Fibroblast of lung (primary cell): ENCODE measurements at places on chromosomes 12 and 14. TPM values are rescaled to one million over a fixed set of nuclear protein-coding genes. Genes with fewer than 3 reads are reported as not detected.
A peak's percentile ranks its signal among the peaks of the same experiment; 100 is the strongest.

Gene SRGAP1
- 17.5 and 30.2 TPM in 2 replicates for total RNA-seq

Gene POU6F1
- 3.3 and 4.8 TPM in 2 replicates for total RNA-seq

Gene TAS2R50
- 1.3 and 2.3 TPM in 2 replicates for total RNA-seq

Gene BBS10
- total RNA-seq, result 21.1 and 31.0 TPM in 2 replicates

Gene SERPINA5
- not detected in 2 replicates for total RNA-seq

Gene ZDHHC22
- not detected in 2 replicates for total RNA-seq

Gene OSBPL8
- 240 and 294 TPM in 2 replicates for total RNA-seq

Gene DBX2
- total RNA-seq, result not detected in 2 replicates

Gene C12orf50
- total RNA-seq, result under 0.01 TPM in 1 of 2 replicates, not detected in the other

GRCh38 chr14:20460458-20461224 lies 593 bp downstream of the PIP4P1 start:
- peaks cover 7% of the 10 kb centered on the region for H3K4me1 ChIP-seq
- H3K4me3 ChIP-seq, result peak overlapping the region; percentile 97
- DNase-seq, result no peak
- no peaks in the 10 kb centered on the region for H3K27me3 ChIP-seq
- peaks cover 17% of the 10 kb centered on the region for H3K36me3 ChIP-seq

- H3K36me3 ChIP-seq, result no peaks in the 10 kb centered on the region
- no peaks in the 10 kb centered on the region for H3K4me1 ChIP-seq
These were observed at the start of gene MYO1A for GRCh38 chr12:57049890-57050289. Gene MYO1A (minus strand): TSS chr12:57050129. CDS start chr12:57048323, 1,806 bp downstream.

DNA sequence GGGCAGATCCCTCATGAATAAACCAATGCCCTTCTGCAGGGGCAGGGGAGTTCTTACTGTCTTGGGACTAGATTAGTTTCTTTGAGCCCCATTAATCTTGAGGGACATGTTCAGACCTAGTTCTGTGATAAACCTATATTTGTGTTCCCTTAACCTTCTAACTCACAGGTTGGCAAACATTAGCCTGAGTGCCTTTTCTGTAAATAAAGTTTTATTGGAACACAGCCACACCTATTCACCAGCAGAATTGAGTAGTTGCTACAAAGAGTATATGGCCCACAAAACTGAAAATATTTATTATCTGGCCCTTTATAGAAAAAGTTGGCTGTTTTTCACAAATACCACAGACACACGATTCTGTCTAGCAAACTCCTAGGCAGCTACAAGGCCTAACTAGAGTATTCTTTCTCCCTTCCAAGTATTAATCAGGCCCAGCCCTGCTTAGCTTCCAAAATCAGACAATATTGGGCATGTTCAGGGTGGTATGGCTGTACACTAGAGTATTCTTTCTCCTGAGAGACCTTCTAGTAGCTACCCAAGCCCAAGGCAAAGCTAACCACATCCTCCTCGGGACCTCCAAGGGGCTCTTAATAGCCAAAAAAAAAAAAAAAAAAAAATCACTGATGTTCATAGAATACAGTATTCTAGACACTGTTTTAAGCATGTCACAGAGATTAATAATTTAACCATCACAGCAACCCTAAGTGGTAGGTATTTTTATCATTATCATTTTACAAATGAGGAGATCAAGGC lies 199.3 kb upstream of the PWP1 start:
- no peak overlapping the region for H3K4me3 ChIP-seq
- H3K4me1 ChIP-seq, result no peaks in the 10 kb centered on the region
- no peak for DNase-seq
- H3K36me3 ChIP-seq, result no peaks in the 10 kb centered on the region

- peak overlapping the region; percentile 90 for H3K27ac ChIP-seq
- DNase-seq, result no peak
- H3K4me1 ChIP-seq, result peaks cover 9% of the 10 kb centered on the region
These were observed 2.8 kb downstream of the TBX5 start for GRCh38 chr12:114403011-114403689.

DNA sequence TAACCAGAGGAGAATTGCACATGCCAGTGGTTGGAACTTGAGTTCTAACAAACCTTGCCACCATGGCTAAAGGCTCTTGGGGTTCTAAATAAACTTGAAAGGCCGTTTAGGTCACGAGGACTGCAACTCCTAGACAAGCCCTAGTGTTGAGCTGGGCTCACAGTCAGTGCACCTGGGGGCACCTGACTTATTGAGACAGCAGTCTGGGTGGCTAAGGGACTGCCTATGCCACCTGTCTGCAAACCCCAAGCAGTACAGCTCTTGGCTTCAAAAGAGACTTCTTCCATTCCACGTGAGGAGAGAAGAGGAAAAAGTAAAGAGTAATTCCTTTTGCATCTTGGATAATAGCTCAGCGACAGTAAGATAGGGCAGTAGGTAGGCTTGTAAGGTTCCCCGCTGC lies 765.6 kb upstream of the FOXG1 start:
- H3K4me1 ChIP-seq, result no peaks in the 10 kb centered on the region
- H3K27ac ChIP-seq, result no peak overlapping the region
- DNase-seq, result no peak
- no peaks in the 10 kb centered on the region for H3K36me3 ChIP-seq
- H3K4me3 ChIP-seq, result no peak overlapping the region

- H3K4me3 ChIP-seq, result no peak overlapping the region
- no peaks in the 10 kb centered on the region for H3K27me3 ChIP-seq
- no peaks in the 10 kb centered on the region for H3K4me1 ChIP-seq
- no peaks in the 10 kb centered on the region for H3K36me3 ChIP-seq
- peak overlapping the region; percentile 19 for H3K27ac ChIP-seq
These were observed 27.1 kb downstream of the DEGS2 start for GRCh38 chr14:100132161-100132902.

DNA sequence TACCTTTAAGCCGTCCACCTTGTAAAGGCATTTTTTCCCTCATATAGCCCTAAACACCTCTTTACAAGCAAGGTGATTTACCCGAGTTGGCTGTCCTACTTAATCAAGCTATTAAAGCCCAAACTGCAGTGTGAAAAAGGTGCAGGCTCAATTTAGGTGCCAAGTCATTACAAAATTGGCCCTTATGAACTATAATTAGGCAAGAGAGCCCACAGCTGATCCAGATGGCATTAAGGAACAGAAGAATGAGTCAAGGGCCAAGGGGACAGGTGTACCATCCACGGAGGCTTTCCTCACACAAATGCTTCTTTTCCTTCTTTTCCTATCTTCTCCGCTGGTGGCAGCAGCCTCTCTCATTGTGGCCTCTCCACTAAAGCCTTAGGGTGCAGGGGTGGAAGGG lies 90.5 kb downstream of the TTC8 start:
- H3K4me3 ChIP-seq, result no peak overlapping the region
- no peaks in the 10 kb centered on the region for H3K4me1 ChIP-seq
- H3K27ac ChIP-seq, result no peak overlapping the region
- no peaks in the 10 kb centered on the region for H3K27me3 ChIP-seq

- no peaks in the 10 kb centered on the region for H3K36me3 ChIP-seq
- no peak overlapping the region for H3K27ac ChIP-seq
- DNase-seq, result no peak
These were observed 921.3 kb downstream of the NRXN3 start for GRCh38 chr14:79091381-79091963.

DNA sequence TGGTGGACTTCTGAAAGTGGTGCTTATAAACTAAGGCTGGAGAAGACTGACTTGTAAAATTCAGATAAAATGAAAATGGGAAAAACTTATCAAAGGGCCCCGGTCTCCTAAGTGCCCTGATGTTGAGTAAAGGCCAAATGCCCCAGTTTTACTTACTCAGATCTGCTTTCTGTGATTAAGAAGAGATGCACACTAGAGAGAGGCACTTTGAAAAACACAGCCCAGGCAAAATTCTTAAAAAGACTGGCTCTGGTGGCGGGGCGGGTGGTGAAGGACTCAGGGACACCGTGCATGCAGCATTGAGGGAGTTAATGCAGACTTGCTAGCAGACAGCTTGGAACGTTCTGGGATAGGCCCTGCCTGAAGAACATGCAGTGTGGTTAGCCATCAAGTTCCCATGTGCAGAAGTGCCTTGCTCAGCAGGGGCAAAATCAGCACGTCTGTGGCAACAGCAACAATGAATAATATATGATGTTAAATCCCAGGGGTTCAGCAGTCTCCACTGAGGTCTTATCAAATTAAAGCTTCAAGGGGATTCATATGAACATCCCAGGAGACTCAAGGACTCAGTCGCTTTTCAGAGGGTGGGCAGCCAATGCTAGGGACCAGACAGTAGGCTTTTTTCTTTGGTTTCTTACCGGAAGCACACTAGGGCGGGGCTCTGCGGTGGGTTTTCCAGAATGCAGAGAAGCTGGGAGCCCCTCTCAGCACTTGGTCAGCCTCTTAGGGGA lies 105.0 kb downstream of the DAD1 start:
- peaks cover 31% of the 10 kb centered on the region for H3K27me3 ChIP-seq
- H3K27ac ChIP-seq, result no peak overlapping the region
- no peak for DNase-seq
- no peak overlapping the region for H3K4me3 ChIP-seq

DNA sequence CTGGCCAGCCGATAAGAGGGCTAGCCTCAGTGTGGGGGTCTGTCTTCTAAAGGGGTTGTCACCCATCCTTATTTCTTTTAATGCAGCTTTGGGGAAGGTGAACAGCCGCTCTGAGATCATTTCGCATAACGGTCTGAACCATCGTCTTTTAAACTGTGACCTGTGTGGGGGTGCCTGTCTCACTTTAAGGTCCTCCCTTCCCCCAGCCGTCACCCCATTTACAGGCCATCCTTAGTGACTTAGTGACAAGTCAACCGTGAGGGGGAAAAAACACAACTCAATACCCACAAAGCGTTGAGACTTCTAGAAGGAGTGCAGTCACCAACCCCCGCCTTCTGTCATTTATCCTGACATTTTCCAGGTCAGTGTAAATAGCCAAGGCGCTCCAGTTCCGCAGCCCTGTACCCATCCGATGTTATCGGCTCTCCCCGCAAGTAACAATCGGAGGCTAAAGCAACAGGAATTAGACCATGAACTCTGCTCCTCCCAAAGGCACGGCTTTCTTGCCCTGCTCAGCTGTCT lies 505 bp upstream of the DENND5B start:
- no peaks in the 10 kb centered on the region for H3K4me1 ChIP-seq
- peak overlapping the region; percentile 45 for H3K27ac ChIP-seq
- no peaks in the 10 kb centered on the region for H3K36me3 ChIP-seq
- H3K4me3 ChIP-seq, result peak overlapping the region; percentile 73
- H3K27me3 ChIP-seq, result no peaks in the 10 kb centered on the region

DNA sequence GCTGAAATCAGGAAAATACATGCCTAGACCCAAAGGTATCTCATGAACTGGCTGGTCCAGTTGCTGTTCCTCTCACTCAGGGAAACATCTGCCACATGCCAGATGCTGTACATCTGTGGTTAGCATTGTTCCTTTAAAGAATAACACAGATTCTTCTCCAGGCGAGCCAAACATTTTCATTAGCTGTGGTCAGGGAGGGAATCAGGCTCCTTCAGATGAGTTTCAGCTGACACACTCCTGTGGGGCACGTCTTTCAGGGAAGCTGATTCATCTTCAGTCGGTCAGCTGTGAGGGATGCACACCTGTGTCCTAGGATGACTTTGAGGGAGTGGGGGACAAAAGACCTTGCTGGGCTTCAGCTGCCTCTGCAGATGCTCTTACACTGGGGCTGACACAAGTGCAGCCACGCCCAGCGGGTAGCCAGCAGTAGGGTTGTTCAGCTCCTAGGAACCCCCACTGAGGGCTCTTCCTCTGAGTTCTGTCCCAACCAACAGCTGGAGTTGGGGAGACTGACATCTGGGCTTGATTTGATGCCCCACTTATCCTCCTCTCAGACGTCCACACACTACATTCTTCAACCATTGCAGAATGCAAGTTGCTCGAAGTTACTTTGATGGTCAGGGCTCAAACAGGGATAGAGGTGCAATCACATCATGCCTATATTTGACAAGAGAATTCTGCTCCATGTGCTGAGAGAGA lies 155.0 kb downstream of the NUAK1 start:
- no peaks in the 10 kb centered on the region for H3K27me3 ChIP-seq
- DNase-seq, result peak; percentile 74
- no peaks in the 10 kb centered on the region for H3K36me3 ChIP-seq

DNA sequence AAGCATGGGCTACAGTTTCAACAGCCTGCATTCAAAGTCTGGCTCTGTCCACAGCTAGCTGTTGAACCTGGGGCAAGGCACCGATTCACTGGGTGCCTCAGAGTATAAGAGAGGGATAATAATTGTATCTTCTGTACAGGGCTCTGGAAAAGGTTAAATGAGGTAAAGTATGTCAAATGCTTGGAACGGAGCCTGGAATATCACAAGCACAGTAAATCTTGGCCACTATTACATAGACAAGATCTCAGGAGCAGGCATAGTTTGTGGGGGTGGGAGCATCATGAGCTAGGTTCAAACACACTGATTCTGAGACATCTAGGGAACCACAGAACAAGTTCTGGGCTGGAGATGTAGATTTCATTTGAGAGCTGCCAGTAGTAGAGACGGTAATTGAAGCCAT lies 203.7 kb upstream of the NUDT4 start:
- H3K27ac ChIP-seq, result no peak overlapping the region
- DNase-seq, result peak; percentile 92
- no peaks in the 10 kb centered on the region for H3K27me3 ChIP-seq
- peaks cover 19% of the 10 kb centered on the region for H3K4me1 ChIP-seq

DNA sequence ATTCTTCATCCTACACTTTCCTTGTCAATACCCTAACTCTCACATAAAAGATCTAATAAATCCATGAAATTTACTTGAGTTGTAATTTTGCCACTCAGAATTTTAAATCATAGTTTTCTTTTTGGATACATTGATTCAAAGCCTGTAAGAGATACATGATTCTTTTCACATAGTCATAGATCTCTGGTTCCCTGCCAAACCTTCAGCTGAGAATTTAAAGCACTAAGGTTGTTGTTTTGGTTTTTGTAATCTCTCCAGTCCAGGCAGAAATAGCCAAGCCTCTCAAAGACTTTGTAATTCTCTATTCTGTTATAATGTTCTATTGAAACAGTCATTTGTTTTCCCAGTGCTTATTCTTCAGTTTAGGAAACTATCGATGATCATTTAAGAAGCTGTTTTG lies 273.9 kb downstream of the TRHDE start:
- no peak overlapping the region for H3K27ac ChIP-seq
- H3K27me3 ChIP-seq, result no peaks in the 10 kb centered on the region
- DNase-seq, result peak; percentile 48

GRCh38 chr14:35133542-35134328 lies 11.4 kb downstream of the PRORP start:
- no peak overlapping the region for H3K27ac ChIP-seq
- H3K27me3 ChIP-seq, result no peaks in the 10 kb centered on the region
- no peaks in the 10 kb centered on the region for H3K36me3 ChIP-seq
- H3K4me1 ChIP-seq, result no peaks in the 10 kb centered on the region
- DNase-seq, result no peak

- H3K27ac ChIP-seq, result no peak overlapping the region
- H3K4me3 ChIP-seq, result no peak overlapping the region
- peaks cover 3% of the 10 kb centered on the region for H3K4me1 ChIP-seq
- peak; percentile 81 for DNase-seq
- H3K27me3 ChIP-seq, result no peaks in the 10 kb centered on the region
- H3K36me3 ChIP-seq, result no peaks in the 10 kb centered on the region
These were observed 77.0 kb downstream of the MSRB3 start for GRCh38 chr12:65355461-65355860.

- H3K27ac ChIP-seq, result no peak overlapping the region
- H3K36me3 ChIP-seq, result no peaks in the 10 kb centered on the region
- H3K4me1 ChIP-seq, result no peaks in the 10 kb centered on the region
- DNase-seq, result peak; percentile 52
- no peaks in the 10 kb centered on the region for H3K27me3 ChIP-seq
- H3K4me3 ChIP-seq, result no peak overlapping the region
These were observed 94.7 kb downstream of the SLC2A13 start for GRCh38 chr12:40010899-40011774.

- H3K4me3 ChIP-seq, result no peak overlapping the region
- H3K36me3 ChIP-seq, result no peaks in the 10 kb centered on the region
- H3K4me1 ChIP-seq, result peaks cover 17% of the 10 kb centered on the region
These were observed 122.7 kb downstream of the KICS2 start for GRCh38 chr12:64099397-64099796.

GRCh38 chr14:49972823-49973222 lies 79.9 kb downstream of the ARF6 start:
- H3K36me3 ChIP-seq, result no peaks in the 10 kb centered on the region
- H3K27me3 ChIP-seq, result no peaks in the 10 kb centered on the region

- no peak overlapping the region for H3K4me3 ChIP-seq
- DNase-seq, result no peak
- H3K27ac ChIP-seq, result no peak overlapping the region
These were observed 88.7 kb upstream of the KCNA1 start for GRCh38 chr12:4820971-4821370.
